ENCODE measurements at places on chromosomes 6 and 20. TPM values are rescaled to one million over a fixed set of nuclear protein-coding genes. Genes with fewer than 3 reads are reported as not detected.

TMC2 gene
- total RNA-seq: not detected

FAM184A gene
- total RNA-seq: 1.2 TPM

COL11A2 gene
- 0.07 TPM for total RNA-seq

KCNK16 gene
- total RNA-seq: not detected

WFDC10B gene
- total RNA-seq: not detected

CFAP61 gene
- total RNA-seq: not detected

RAMACL gene
- total RNA-seq: 0.12 TPM

OVOL2 gene
- 1.6 TPM for total RNA-seq

TCF19 gene
- 34.1 TPM for total RNA-seq

EDN1 gene
- 16.3 TPM for total RNA-seq

KIF25 gene
- not detected for total RNA-seq

GMPR gene
- 1.2 TPM for total RNA-seq

CALHM5 gene
- 0.12 TPM for total RNA-seq

ROS1 gene
- not detected for total RNA-seq

BCLAF1 gene
- total RNA-seq: 146 TPM

TRDN gene
- not detected for total RNA-seq

VWA7 gene
- 0.65 TPM for total RNA-seq

SENP6 gene
- total RNA-seq: 38.0 TPM

METTL24 gene
- total RNA-seq: 0.69 TPM

SPATS1 gene
- total RNA-seq: not detected

KCNB1 gene
- total RNA-seq: not detected

BYSL gene
- total RNA-seq: 8.7 TPM

MUC22 gene
- 0.06 TPM for total RNA-seq

ELOVL2 gene
- total RNA-seq: 1.3 TPM

RTF2 gene
- 50.0 TPM for total RNA-seq

DSP gene
- 80.1 TPM for total RNA-seq

KIAA0408 gene
- 2.0 TPM for total RNA-seq

SYCP2L gene
- 3.4 TPM for total RNA-seq

HLA-G gene
- total RNA-seq: 0.46 TPM

All from epithelial cell of proximal tubule (primary cell).